ENCODE measurements at places on chromosomes 11 and 22.

DNA sequence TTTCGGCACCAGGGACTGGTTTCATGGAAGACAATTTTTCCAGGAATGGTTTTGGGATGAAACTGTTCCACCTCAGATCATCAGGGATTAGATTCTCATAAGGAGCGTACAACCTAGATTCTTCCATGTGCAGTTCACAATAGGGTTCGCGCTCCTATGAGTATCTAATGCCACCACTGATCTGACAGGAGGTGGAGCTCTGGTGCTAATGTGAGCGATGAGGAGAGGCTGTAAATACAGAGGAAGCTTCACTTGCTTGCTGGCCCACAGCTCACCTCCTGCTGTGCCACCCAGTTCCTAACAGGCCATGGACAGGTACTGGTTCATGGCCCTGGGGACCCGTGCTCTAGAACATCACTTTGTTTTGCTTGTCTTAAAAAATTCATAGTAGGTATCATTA, 41.8 kb upstream of the AMPD3 start:
- DNase-seq: peak; percentile 24

DNA sequence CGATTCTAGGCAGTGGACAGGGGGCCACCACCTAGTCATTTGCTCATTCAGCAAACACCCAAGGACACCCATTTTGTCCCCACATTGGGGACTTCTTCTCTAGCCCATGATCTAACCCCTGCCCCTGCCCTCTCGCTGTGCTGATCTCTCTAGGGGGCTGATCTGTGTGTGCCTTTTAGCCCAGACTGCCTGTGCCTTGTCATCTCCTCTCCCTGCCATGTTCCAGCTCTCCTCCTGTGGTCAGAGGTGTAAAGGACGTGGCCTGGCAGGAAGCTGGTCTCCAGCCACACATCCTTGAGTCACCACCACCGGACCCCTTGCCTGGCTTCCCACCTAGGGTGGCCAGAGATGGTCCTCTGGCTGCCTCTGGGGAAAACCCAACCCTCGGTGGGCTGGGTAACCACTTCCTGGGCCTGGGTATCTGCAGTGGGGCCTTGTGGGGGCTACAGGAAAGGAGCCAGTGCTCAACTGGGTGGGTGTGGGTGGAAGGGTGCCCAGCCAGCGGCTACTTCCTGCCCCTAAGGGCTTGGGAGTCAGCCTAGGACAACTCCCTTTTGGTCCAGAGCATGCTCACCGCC, 1.3 kb downstream of the CTSW start:
- DNase-seq: no peak

DNA sequence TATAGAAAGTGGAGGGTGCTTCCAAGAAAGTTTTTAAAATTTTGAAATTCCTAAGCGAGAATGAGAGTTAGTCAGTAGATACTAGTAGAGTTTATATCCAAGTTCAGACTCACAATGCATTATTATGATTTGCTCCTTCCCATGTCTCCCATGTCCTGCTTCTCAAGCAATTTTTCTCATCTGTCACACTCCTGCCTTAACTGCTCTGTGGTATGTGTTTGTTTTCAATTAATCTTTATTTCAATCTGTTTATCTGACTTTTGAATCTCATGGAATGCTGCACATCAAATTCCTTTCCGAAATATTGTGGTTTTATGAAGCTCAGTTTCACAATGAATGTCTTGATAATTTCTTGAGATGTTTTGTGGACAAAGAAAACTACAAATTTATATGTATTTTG, 18.1 kb downstream of the THY1 start:
- no peak for DNase-seq

DNA sequence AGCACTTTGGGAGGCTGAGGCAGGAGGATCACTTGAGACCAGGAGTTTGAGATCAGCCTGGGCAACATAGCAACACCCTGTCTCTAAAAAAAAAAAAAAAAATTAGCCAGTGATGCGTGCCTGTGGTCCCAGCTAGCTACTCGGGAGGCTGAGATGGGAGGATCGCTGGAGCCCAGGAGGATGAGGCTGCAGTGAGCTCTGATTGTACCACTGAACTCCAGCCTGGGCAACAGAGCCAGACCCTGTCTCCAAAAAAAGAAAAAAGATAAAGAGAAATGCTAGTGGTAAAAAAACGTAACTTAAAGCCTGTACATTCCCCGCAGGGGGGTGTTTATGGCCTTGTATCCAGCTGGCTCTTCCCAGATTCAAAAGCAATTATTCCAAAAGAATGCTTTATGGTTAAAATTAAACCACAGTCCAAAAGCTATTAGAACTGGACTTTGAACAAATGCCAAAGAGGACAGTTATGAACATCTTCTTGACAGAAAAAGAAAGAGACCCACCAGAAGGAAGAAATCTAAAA, 16.4 kb upstream of the SNX32 start:
- DNase-seq: no peak

DNA sequence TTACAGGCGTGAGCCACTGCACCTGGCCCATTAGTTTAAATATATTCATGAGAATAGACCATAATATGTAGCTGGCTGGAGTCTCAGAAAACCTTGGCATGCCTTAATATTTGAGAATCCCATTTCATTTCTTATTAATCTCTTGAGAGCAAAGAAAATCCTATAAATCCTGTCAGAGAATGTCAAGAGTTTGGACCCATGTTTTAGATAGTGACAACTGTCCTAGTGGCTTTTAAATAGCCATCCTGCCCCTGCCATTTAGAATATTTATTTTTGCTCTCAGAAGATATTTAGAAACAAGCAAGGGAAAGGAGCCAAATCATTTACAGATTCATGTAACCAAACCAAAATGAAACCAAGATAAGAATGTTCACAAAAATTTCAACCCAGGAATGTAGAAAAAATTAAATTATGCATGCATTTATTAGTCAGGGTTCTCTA, 107.2 kb downstream of the SWAP70 start:
- no peak for DNase-seq

- DNase-seq: no peak
Measured at GRCh38 chr11:111634981-111635705, 32.9 kb downstream of the SIK2 start.

Measured in GF-D8 (cell line).